K562 (cell line): ENCODE measurements at places on chromosomes 16 and 17.

DNA sequence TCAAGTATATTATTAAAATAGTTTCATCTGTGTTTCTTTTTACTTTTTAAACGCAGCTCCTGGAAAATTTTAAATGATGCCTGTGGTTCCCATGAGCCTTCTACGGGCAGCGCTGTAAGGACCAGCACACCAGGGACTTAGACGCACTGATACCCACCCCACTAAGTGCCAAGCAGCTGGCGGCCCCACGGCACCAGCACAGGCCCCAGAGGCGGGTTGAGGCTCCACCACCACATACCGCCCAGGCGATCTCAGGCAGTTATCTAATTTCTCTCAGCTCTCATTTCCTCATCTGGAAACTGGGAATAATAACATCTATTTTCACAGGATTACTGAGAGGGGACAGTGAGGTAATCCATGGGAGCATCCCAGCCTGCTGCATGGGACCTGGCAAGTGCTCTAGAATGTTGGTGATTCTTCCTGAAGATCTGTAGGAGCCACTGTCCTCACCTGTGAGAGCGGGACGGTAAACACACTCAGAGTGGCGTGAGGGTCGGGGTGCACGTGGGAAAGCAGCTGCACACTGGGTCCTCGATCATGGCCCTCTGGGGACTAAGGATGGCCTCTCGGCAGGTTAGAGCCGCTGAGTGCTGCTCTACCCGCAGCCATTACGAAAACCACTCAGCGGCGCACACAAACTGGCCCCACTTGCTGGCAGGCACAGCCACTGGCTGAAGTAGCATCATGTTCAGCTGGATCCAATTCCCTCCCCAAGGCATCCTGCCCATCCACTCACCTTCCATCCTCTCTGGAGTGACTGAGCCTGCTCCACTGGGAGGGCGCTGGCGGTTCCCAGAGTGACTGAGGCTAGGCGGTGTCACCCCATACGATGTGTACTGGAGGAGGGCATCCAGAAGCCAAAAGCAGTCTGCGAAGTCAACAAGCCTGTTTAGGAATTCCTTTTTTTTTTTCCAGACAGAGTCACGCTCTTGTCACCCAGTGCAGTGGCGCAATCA lies 17.6 kb upstream of the SLC38A8 start:
- no peak for DNase-seq

DNA sequence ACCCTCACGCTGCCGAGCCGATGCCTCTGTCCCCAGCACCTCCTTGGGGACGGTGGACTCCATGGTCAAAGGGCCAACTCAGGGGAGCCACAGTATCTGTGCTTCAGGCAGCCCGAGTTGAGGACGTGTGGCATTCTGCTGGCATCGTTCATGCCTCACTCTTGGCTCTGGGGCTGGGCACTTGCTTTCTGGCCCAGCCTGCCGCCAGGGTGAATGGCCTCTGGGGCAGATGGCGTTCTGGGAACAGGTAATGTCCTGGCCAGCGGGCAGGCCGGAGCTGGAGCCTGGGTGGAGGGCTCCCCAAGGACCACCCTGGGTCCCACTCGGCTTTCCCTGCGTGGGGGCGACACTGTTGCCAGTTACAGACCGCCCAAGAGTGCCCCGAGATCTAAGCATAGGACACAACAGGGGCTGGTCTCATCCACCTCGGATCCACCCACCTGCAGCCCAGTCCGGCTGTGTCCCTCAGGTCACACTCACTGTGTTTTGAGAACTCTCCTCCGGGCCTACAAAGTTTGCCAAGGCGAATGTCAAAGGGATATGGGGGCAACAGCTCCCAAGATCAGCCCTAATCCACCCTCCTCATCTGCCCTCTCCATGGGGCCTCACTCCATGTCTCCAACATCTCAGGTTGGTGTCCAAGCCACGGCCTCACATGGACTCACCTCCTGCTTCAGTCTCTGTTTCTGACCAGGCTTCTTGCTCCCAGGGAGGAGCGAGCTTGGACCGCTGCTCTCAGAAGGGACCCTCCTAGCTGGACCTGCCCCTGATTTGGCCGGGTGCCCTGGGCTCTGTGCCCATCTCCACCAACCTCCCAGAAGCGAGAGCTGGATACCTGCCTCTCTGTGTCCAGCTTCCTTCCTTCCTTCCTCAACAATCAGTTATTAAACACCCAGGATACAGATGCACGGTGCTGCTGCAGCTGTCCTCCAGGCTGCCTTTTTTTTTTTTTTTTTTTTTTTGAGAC lies 60.8 kb downstream of the TMEM235 start:
- no peak for DNase-seq

DNA sequence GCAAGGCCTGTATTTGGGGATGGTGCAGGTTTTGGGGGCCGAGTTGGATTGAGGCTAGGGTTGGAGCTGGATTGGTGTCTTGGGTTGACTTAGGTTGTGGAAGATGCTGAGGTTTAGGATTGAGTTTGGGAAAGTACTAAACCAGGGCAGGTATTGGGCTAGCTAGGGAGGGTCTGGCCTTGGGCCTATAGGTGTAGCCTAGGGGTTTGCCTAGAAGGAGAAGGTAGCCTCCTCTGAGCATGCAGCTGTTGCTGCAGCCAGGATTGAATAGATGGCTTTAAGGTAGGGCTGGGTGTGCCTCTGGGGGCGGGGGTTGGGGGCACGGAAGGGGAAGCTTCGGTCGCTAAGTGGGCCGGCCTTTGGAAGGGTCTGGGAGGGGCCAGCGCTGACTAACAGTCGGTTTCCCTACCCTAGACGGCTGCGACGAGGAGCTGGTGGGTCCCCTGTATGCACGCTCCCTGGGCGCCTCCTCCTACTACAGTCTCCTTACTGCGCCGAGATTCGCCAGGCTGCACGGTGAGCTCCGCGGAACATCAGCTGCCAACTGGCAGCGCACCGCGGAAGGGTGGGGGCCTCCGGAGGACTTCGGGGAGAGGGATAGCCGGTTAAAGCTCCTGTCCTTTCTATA lies 1.2 kb downstream of the CNTNAP1 start:
- DNase-seq = no peak

DNA sequence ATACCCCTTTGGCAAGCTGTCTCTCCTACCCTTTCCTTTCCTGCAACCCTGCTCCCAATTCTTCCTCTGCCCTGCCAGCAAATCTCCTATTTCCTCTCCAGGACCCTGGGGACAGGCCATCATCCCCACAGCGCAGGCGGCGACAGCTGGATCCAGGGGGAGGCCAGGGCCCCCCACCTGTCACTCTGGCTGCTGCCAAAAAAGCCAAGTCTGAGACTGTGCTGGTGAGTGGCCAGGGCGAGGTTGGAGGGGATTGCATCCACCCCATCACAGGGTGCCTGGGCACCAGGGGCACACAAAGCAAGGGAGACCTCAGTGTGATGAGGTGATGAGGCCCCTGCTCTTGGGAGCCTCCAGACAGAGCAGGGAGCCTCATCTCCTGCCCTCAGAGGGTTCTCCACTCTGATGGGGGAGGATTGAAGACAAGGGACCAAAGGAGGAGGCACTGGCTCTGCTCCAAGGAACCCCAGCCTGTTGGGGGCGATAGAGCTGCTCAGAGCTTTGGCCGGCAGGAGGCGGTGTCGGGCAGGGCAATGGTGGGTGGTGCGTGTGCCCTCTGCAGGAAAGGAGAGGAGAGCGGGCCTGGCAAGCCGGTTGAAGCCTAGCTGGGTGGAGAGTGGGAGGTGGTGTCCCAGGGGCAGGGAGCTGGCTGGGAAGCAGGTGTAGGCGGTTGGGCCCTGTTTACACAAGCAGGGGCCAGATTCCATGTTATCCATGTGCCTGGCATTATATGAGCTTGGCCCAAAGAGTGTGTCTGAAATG lies 15.6 kb upstream of the PDK2 start:
- peak; percentile 76 for DNase-seq

GRCh38 chr16:81720973-81721906 lies 57.9 kb upstream of the PLCG2 start:
- DNase-seq = no peak

GRCh38 chr16:10936272-10936984 lies 5.8 kb downstream of the DEXI start:
- DNase-seq = no peak

GRCh38 chr17:55584055-55584685 lies 72.9 kb upstream of the SMIM36 start:
- no peak for DNase-seq

- DNase-seq = no peak
These were observed 2.1 kb downstream of the KREMEN2 start for GRCh38 chr16:2966043-2966807.

DNA sequence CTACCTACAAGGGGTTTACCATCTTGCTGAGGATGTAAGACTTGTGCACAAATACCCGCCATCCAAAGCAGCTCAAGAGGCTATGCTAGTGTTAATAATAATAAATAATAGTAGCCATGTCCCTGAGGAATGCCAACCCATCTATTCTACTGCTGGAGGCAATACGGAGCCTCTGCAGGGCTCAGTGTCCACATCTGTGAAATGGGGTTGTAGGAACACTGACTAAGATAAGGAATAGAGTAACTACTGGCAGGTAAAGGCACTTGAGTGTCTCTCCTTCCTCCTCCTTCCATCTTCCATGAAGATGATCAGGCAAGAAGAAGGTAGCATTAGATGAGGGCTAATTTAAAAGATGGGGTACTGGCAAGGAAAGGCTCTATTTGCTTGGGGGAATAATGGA lies 295.3 kb downstream of the SLC39A11 start:
- DNase-seq = no peak

DNA sequence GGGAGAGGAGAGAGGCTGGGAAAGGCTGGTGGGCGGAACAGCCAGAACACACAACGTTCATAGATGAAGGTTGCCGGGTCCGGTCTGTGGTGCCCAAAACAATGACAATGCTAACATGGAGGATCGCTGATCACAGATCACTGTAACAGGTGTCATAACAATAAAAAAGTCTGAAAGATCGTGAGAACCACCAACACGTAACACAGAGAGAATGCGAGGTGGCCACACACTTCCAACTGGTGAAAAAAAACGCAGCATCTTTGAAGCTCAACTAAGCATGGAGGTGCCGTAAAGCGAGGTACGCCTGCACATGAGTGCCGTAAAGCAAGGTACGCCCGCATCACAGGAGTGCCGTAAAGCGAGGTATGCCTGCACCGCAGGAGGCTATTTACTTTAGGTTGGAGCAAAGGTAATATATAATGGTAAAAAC lies 42.3 kb downstream of the ABR start:
- DNase-seq = peak; percentile 70

- DNase-seq = no peak
These were observed 61.6 kb downstream of the TNFRSF13B start for GRCh38 chr17:16910341-16910740.

DNA sequence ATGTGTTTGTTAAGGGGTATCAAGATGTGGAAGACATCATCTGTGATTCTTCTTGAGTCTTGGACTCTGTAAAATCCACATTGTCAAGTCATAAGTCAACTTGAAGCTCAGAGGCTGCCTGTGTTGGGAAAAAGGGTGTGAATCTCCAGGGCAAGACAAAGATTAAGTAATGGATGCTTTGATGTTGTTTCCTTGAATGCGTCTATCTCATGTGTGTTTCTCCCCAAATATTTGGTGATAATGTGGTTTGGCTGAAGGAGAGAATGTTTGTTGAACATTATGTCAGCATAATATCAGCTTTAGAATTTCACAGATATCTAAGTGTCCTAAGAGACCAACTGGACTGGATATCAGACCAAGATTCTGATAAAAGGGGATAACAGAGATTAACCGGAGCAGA lies 24.1 kb upstream of the KCNJ16 start:
- no peak for DNase-seq

DNA sequence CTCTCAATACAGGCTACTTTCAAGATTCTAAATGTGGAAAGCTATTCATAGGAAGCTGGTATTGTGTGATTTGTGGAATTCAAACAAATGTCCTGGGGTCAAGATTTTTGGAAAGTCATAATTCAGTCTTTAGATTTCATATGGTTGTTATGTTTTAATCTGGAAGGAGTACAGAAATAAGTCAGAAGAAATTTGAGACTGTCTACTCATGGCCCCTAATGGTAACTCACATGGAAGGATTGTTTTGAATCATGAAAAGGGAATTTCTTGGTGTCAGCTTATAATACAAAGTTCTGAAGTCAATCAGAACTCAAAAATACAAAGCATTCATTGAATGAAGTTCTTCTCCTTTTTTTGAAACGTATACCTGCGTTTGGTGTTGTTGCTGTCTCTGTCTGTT lies 3.1 kb downstream of the KCNJ2 start:
- no peak for DNase-seq
